ENCODE measurements at places on chromosomes 1 and 21. TPM values are rescaled to one million over a fixed set of nuclear protein-coding genes. Genes with fewer than 3 reads are reported as not detected.

DNA sequence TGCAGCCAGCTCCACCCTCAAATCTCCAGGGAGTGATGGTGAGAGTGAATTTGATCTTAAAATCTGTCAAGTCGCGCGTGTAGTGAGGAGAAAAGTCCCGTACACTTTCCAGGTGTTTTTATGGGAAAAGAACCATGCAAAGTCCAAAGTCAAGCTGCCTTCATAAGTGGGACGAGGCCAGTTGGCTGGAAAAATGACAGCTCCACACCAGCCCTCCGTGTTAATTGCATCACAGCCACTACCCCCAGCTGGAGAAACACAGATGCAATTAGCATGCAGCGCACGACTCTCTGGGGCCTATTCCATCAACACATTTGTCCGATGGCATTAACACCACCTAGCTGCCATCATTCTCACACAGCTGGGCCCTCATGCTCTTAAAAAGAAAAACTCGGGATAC lies 68.4 kb downstream of the KLHDC7A start:
- DNase-seq = no peak

GRCh38 chr1:6691507-6691906 lies 10.1 kb downstream of the DNAJC11 start:
- DNase-seq = no peak

GRCh38 chr1:148308832-148309458 lies 156.9 kb upstream of the NBPF11 start:
- DNase-seq = no peak

DNA sequence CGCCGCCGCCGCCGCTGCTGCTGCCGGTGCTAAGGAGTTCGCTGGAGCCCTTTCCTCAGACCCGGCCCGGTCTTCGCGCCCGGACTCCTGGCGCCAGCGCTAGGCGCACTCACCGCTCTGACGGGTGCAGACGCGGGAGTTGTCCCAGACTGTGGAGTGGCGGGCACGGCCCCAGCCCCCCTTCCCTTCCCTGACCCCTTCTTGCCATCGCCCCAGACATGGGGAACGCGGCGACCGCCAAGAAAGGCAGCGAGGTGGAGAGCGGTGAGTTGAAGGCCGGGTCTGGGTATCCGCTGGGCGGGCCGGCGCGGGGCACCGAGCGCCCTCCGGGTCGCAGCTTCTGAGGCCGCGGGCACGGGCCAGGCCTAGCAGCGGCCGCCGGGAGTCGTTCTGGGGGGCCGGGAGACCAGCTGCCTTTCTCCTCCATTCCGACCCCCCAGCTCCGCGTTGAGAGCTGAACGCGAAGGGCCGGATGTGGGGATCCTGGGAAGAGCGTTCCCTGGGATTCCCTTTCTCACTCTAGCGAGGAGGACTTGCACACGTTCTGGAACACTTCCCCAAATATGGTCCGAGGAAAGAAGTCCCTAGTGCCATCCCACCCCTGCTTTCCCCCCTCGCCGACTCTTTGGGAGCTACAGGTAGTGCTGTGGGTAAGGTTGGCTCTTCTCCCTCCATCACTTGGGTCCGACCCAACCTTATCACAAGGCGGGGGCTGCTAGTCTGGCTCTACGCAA lies 65.8 kb upstream of the PRKACB start:
- DNase-seq = peak; percentile 78

DNA sequence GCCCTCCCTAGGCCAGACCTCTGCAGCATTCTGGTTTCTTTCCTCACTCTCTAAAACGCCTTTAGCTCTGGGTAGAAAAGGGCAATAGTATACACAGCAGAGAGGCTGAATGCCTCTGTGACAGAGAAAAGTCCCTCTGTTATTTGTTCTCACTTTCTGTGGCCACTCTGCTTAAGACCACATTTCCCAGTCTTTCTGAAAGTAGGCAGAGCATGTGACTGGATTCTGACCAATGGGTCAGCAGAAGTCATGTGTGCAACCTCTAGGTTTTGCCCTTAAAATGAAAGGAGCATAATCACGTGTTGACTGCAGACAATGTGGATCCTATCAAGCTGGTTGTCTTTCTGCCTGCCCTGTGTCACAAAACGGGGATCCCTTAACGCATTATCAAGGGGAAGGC lies 79.7 kb upstream of the MARK1 start:
- no peak for DNase-seq

- DNase-seq = no peak
Observed at GRCh38 chr1:234987415-234988154, 141.1 kb downstream of the TOMM20 start.

DNA sequence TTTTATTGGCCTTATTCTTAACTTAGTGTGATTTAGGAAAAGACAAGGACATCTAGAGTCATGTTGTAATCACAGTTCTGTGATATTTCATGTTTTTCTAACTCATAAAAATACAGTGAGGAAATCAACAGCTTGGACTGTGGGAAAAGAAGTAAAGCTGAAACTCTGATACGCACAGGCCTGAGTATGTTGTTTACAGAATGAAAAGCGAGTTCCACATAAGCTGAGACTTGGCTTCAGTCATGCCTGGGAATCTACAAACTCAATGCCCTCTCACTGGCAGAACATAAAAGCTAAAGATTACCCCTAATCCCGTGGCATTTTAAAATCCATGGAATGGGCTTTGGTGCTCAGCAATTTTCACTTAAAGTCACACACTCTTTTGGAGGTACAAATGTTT lies 23.6 kb upstream of the ATP5PO start:
- DNase-seq = no peak

DNA sequence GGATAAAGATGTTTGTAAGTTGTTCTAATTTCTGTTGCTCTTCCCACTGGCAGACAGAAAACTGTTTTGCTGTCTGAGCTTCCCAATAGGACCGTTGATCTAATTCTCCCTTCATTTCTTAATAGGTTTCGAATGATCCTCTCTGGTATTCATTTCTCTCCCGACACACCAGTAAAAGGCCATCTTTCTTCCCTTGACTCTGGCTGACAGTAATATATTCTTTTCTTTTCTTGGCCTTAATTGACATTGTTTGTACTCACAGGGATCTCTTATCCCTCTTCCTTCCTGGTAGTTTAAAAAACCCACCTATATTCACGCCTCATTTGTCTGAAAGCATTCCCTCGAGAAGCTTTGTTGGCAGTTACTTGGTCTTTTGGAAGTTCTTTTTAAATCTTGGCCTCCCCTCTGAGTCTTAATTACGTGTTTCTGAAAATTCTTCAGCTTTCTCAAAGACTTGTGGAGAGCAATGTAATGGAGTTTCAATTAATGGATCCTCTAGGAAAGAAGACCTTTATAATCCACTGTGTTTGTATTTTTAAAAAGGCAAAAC lies 40.3 kb downstream of the MAP10 start:
- DNase-seq = no peak

GRCh38 chr1:180280617-180281016 lies 50.6 kb downstream of the LHX4 start:
- no peak for DNase-seq

- DNase-seq = no peak
Observed at GRCh38 chr1:14794136-14794768, 195.8 kb downstream of the KAZN start.

GRCh38 chr1:35929730-35930592 lies 944 bp upstream of the AGO3 start:
- DNase-seq = peak; percentile 28

- no peak for DNase-seq
Observed at GRCh38 chr1:72202761-72203160, 79.6 kb downstream of the NEGR1 start.

DNA sequence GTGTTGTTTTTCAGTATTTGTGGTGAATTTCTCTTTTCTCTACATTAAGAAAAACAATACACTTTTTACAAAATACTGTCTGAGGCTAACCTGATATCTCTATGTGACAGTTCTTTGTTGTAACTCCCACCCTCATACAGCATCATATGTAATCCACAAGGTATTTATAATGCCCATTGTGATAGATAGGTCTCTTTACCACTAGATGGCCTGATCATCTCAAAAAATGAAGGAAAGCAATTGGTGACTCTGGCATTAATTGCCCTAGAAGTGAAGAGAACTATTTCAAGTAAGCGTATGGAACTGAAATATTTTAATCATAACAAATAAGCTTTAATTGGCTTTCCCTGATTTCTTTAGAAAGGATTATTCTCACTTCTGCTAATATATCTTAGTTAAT lies 36.2 kb upstream of the HFM1 start:
- DNase-seq = no peak

DNA sequence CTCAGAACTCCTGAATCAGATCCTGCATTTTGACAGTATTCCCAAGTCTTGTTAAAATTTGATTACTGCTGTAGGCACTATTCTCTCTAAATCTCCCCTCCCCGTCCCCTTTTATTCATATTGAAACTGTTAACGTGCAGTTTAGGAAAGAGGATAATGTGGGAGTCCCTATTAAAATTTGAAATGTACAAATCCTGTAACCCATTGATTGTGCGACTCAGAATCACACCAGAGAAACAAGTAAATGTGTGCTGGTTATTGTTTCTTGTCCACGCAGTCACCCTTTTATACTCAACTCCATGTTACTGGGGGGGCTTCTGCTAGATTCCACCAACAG lies 584 bp upstream of the LTN1 start:
- DNase-seq = no peak

DNA sequence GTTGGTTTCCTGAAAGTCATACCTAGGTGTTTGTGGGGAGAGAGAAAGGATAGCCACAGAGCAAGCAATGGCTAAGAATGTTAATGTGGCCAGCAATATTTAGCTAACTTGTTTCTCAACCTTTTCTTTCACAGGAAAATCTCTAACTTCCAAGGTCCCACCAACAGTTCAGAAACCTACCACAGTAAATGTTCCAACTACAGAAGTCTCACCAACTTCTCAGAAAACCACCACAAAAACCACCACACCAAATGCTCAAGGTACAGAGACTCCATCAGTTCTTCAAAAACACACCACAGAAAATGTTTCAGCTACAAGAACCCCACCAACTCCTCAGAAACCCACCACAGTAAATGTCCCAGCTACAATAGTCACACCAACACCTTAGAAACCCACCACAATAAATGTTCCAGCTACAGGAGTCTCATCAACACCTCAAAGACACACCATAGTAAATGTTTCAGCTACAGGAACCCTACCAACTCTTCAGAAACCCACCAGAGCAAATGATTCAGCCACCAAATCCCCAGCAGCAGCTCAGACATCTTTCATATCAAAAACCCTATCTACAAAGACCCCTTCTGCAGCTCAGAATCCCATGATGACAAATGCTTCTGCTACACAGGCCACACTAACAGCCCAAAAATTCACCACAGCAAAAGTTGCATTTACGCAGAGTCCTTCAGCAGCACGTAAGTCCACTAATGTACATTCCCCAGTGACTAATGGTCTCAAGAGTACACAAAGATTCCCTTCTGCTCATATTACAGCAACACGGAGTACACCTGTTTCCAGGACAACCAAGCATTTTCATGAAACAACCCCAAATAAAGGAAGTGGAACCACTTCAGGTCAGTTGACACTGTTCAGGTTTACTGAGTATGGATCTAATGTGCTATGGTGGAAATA lies 15.3 kb downstream of the CD55 start:
- no peak for DNase-seq

- no peak for DNase-seq
Observed at GRCh38 chr1:51139474-51139873, 37.4 kb downstream of the C1orf185 start.

DNA sequence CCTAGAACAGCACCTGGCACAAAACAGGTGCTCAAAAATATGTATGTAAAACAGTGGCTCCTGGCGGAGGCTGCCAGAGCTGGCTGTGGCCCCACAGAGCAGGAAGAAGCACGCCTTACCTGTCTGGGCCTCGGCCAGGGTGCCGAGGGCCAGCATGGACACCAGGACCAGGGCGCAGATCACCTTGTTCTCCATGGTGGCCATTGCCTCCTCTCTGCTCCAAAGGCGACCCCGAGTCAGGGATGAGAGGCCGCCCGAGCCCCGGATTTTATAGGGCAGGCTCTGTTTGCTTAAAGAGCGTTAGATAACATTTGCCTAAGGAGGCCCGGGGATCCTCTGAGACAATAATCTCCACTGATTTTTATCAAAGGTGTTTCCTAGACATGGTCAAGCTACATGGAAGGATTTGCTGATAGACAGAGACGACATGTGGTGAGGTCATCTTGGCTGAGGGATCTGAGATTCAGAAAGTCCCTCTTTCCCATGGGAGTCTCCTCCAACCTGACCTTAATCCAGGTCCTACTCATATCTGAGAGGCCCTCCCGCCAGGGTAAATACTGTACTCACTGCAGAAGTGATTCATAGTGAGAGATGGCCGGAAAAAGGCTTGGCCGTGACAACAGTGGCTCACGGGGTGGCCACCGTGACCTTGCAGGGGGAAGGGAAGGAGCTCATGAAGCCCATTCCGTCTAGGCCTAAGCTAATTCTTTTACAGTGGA lies at the start of gene TFF1:
Gene TFF1 (minus strand): TSS at position 244 of the 719 bp plus-strand sequence. CDS start 40 bp downstream, at position 204.
- no peak for DNase-seq

DNA sequence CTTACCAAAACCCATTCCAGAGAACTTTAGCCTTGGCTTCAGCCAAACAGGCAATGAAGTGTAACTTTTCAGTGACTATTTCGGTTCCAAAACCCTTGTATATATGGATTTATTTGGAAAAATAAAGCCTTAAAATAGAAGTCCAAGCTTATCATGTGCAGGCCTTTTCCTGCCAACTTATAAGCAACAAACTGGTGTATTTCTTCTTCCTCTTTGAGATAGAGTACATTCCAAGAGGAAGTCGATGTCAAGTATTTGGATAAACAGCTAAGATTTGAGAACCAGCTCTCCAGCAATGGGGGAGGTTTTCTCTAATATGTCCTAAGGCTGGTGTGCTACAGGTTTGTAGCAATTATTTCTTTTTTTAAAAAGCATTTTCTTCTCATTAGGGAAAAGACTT lies 407.8 kb downstream of the DUSP10 start:
- DNase-seq = no peak

DNA sequence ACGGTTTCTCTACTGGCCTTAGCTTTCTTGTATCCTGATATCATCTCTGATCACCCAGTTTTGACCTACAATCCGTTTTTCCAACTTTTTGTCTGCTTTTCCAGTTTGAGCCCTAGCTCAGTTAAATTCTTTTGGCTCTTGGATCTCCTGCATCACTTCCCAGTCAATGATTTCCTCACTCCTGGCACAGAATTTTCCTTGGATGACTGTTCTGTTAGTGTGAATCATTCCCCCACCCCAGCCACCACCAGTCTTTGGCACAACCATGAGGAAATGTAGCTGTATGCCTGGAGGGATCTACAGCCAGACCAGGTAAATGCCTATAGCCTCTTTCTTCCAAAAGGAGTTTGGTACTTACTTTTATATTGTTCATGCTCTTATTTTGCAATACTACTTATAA lies 187.2 kb upstream of the PTGFR start:
- DNase-seq = no peak

DNA sequence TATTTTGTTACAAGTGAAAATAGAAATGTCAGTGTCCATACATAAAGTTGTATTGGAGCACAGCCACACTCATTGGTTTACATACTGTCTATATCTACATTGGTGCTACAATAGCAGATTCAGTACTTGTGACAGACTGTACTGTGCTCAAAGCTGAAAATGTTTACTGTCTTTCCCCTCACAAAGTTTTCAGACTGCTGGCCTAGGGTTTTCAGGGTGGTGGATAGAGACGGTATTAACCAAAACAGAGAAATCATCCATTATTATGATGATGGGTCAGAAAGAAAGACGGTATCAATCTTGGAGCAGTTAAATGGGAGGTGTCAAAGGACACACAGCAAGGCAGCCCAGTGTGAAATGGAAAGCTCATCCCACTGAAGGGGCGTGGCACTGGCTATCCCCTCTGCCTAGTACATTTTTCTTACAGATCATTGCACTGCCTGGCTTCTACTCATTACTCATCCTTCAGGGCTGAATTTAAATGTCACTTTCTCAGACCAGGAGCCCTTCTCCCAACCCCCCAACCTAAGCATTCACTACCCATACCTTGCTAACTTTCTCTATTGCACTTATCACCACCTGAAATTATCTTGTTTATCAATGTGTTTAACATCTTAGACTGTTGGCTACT lies 10.2 kb downstream of the JAK1 start:
- DNase-seq = no peak

Gene FLG2
- total RNA-seq = not detected

Gene DIRAS3
- 15.2 TPM for total RNA-seq

Gene ZNF691
- total RNA-seq = 3.7 TPM
